ENCODE measurements at places on chromosomes 1 and 21. TPM values are rescaled to one million over a fixed set of nuclear protein-coding genes. Genes with fewer than 3 reads are reported as not detected.

DNA sequence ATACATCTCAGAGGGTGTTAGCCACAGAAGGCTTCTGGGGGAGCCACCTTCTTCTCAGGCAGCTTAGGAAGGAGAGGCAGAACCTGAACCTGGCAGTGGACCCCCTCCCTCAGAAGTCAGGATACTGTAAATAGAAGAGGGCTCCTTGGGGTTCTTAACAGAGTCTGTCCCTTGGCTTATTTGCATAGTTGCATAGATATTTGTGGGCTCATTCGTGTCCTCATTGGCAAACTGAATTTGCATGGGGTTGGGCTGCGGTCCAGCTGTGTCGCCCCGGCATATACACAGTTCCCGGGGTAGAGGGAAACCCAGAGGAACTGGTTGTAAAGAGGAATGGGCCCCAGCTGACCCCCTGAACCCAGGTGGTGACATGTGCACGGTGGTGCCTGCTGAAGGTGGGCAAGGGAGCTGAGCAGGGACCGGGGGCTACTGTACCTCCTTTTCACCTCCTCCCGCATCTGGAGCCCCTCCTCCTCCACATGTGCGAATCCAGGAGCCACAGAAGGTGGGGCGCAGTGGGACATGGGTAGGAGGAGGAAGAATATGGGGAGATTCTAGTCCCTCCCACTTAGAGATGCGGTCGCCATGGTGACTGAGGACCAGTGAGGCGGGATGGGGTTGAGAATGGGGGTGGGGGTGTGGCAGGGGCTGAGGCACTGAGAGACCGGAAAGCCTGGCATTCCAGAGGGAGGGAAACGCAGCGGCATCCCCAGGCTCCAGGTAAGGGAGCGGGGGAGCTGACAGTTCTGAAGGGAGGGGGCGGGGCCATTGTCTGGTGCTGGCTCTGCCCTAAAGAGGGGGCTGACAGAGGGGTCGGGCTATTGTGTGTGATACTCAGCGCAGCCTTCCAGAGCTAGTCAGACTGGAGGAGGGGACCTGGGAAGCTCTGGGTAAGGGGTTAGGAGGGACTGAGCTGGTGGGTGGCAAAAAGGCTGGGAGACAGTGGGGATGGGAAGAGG lies 3.7 kb upstream of the SEMA4A start:
- peak overlapping the region; percentile 43 for H3K4me3 ChIP-seq
- DNase-seq, result no peak
- no peak overlapping the region for H3K27ac ChIP-seq
- H3K36me3 ChIP-seq, result no peaks in the 10 kb centered on the region

DNA sequence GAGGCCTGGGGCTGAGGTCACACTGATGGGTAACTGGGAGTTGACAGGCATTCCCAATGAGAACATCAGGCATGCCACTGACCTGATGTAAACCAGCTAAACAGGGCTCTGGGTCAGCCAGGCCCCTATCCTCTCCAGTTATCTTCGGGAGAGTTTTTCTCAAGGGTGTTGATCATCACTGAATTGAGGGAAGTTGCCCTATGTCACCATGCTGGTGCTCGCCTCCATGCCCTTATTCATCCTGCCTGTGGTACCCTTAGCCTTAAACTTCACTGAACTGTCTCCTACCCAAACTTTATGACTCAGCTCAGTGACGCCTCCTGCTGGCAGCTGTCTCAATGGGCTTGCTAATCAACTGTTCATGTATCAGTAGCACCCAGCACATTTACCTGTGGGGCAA lies 80.7 kb upstream of the TNR start:
- no peak overlapping the region for H3K4me3 ChIP-seq
- DNase-seq, result peak; percentile 48

CD53 gene
- total RNA-seq, result not detected

DNA sequence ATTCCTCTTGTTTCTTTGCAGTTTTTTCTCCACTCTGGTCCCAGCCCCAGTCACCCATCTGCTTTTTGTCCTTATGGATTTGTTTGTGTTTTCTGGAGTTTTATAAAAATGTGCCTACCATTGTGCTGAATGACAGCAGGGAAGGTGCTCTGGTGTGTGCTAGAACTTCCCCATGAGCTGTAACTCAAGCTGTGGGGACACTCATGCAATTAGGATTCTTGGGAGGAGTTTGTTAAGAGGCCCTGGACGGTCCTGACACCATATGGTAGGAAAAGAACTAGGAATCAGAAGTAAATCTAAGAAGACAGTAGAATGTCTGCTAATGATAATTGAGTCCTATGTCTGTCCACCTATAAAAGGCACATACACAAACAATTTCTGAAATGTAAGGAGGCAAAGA lies 27.4 kb downstream of the URB2 start:
- H3K4me1 ChIP-seq, result no peaks in the 10 kb centered on the region
- H3K4me3 ChIP-seq, result no peak overlapping the region
- H3K36me3 ChIP-seq, result no peaks in the 10 kb centered on the region
- no peak overlapping the region for H3K27ac ChIP-seq

C1orf87 gene
- not detected for total RNA-seq

- DNase-seq, result no peak
- H3K4me3 ChIP-seq, result peak overlapping the region; percentile 39
- H3K27ac ChIP-seq, result peak overlapping the region; percentile 86
- H3K4me1 ChIP-seq, result peaks cover 42% of the 10 kb centered on the region
These were observed 206.2 kb upstream of the RRP15 start for GRCh38 chr1:218078916-218079315.

LAMB3 gene
- total RNA-seq, result 0.54 TPM

DNA sequence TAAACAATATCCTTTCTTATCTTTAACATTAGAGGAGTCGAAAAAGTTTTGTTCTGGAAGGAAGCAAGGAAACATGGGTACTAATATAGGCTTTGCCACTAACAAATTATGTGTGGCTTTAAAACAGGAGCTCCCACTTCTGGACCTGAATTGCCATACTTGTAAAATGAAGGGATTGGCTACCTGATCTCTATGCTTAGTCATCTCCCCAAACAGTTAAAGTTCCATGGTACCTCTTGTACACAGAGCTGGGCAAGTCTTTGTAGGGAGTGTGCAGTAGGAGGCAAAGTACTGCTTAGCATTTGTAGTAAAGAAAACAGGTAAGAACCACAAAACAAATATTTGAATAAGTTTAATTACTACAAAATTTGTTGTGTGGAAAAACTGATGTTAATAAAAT lies 81.3 kb downstream of the MAST2 start:
- H3K27ac ChIP-seq, result no peak overlapping the region
- H3K4me3 ChIP-seq, result no peak overlapping the region
- no peaks in the 10 kb centered on the region for H3K4me1 ChIP-seq
- H3K36me3 ChIP-seq, result no peaks in the 10 kb centered on the region

- H3K27ac ChIP-seq, result peak overlapping the region; percentile 100
- H3K4me3 ChIP-seq, result peak overlapping the region; percentile 97
- peak; percentile 87 for DNase-seq
- H3K4me1 ChIP-seq, result peaks cover 9% of the 10 kb centered on the region
These were observed 655 bp downstream of the USF1 start for GRCh38 chr1:161044908-161045735.

DNA sequence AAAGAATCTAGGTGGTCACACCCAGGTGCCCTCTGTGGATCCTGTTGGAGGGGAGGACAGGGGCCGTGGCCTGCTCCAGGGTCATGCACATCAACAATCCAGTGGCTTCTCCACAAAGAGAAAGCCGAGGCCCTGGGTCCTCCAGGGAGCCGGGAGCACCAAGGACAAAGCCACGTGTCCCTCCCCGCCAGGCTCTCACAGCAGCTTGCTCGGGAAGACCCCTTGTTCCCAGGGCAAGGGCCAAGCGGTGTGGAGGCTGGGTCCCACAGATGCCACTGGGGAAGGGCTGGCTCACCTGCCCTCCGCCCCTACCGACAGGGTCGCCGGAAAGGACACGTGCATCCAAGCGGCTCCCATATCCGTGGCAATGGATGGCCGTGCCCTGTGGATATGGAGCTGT lies 192.9 kb upstream of the VAMP3 start:
- no peak overlapping the region for H3K4me3 ChIP-seq
- H3K36me3 ChIP-seq, result no peaks in the 10 kb centered on the region
- no peaks in the 10 kb centered on the region for H3K4me1 ChIP-seq
- no peak for DNase-seq
- H3K27me3 ChIP-seq, result peaks cover 4% of the 10 kb centered on the region
- H3K27ac ChIP-seq, result no peak overlapping the region

GRCh38 chr1:72101840-72102632 lies 180.3 kb downstream of the NEGR1 start:
- H3K27ac ChIP-seq, result no peak overlapping the region
- H3K4me3 ChIP-seq, result no peak overlapping the region
- DNase-seq, result no peak
- no peaks in the 10 kb centered on the region for H3K4me1 ChIP-seq
- H3K36me3 ChIP-seq, result no peaks in the 10 kb centered on the region

GRCh38 chr1:94986783-94987182 lies 59.9 kb upstream of the CNN3 start:
- H3K27ac ChIP-seq, result no peak overlapping the region
- peaks cover 3% of the 10 kb centered on the region for H3K27me3 ChIP-seq
- peaks cover 5% of the 10 kb centered on the region for H3K4me1 ChIP-seq
- no peak overlapping the region for H3K4me3 ChIP-seq
- H3K36me3 ChIP-seq, result no peaks in the 10 kb centered on the region
- DNase-seq, result no peak

- no peaks in the 10 kb centered on the region for H3K36me3 ChIP-seq
- DNase-seq, result no peak
- H3K4me1 ChIP-seq, result no peaks in the 10 kb centered on the region
- H3K27me3 ChIP-seq, result no peaks in the 10 kb centered on the region
- no peak overlapping the region for H3K4me3 ChIP-seq
- H3K27ac ChIP-seq, result no peak overlapping the region
These were observed 52.8 kb upstream of the EDARADD start for GRCh38 chr1:236341298-236341697.

- H3K27ac ChIP-seq, result no peak overlapping the region
- no peaks in the 10 kb centered on the region for H3K27me3 ChIP-seq
- no peak for DNase-seq
- no peaks in the 10 kb centered on the region for H3K4me1 ChIP-seq
These were observed 2.0 kb upstream of the OR14I1 start for GRCh38 chr1:248704606-248705005.

- peak; percentile 34 for DNase-seq
- H3K4me1 ChIP-seq, result peaks cover 16% of the 10 kb centered on the region
- H3K36me3 ChIP-seq, result peaks cover 4% of the 10 kb centered on the region
- H3K4me3 ChIP-seq, result peak overlapping the region; percentile 49
- H3K27ac ChIP-seq, result peak overlapping the region; percentile 84
- H3K27me3 ChIP-seq, result peaks cover 8% of the 10 kb centered on the region
These were observed 40.7 kb upstream of the BCAR3 start for GRCh38 chr1:93722081-93723031.

GRCh38 chr1:89911191-89911991 lies 83.5 kb upstream of the ZNF326 start:
- no peak overlapping the region for H3K27ac ChIP-seq
- no peaks in the 10 kb centered on the region for H3K36me3 ChIP-seq
- DNase-seq, result no peak
- no peak overlapping the region for H3K4me3 ChIP-seq
- H3K4me1 ChIP-seq, result peaks cover 36% of the 10 kb centered on the region

- H3K27me3 ChIP-seq, result peaks cover 12% of the 10 kb centered on the region
- peak within 1 kb of the TSS; percentile 59 for H3K27ac ChIP-seq
- H3K4me1 ChIP-seq, result peaks cover 37% of the 10 kb centered on the region
- DNase-seq, result peak; percentile 79
- peak within 1 kb of the TSS; percentile 78 for H3K4me3 ChIP-seq
These were observed at the start of gene SPSB1 for GRCh38 chr1:9292361-9293240. TSS of gene SPSB1 (plus strand) at chr1:9292894. CDS start at chr1:9355892, 62,998 bp downstream.

DNA sequence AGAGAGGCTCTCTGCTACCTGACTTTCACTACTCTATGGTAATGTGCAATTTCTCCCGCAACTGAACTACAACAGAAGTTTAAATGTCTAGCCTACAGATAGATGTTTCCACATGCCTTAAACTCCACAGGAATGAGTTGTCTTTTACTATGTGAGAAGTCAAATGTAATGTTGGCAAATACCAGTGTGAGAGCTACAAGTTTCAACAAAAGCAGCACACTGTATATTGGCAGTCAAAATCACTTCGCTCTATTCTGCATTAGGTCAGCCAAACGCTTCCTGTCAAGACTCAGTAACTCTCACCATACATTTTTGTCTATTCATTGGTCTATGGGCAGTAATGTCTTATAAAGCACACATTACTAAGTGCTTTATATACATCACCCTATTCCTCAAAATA lies 41.9 kb downstream of the LUZP1 start:
- H3K4me3 ChIP-seq, result no peak overlapping the region
- DNase-seq, result no peak
- H3K4me1 ChIP-seq, result peaks cover 10% of the 10 kb centered on the region
- H3K27ac ChIP-seq, result no peak overlapping the region
- H3K27me3 ChIP-seq, result no peaks in the 10 kb centered on the region
- no peaks in the 10 kb centered on the region for H3K36me3 ChIP-seq

GRCh38 chr1:185808631-185809030 lies 74.4 kb downstream of the HMCN1 start:
- H3K27me3 ChIP-seq, result no peaks in the 10 kb centered on the region
- H3K4me1 ChIP-seq, result no peaks in the 10 kb centered on the region
- DNase-seq, result no peak

SSX2IP gene
- 16.0 TPM for total RNA-seq

- DNase-seq, result no peak
- peaks cover 10% of the 10 kb centered on the region for H3K27me3 ChIP-seq
- peak overlapping the region; percentile 80 for H3K4me3 ChIP-seq
These were observed 860 bp downstream of the TMEM63A start for GRCh38 chr1:225881081-225881958.

DNA sequence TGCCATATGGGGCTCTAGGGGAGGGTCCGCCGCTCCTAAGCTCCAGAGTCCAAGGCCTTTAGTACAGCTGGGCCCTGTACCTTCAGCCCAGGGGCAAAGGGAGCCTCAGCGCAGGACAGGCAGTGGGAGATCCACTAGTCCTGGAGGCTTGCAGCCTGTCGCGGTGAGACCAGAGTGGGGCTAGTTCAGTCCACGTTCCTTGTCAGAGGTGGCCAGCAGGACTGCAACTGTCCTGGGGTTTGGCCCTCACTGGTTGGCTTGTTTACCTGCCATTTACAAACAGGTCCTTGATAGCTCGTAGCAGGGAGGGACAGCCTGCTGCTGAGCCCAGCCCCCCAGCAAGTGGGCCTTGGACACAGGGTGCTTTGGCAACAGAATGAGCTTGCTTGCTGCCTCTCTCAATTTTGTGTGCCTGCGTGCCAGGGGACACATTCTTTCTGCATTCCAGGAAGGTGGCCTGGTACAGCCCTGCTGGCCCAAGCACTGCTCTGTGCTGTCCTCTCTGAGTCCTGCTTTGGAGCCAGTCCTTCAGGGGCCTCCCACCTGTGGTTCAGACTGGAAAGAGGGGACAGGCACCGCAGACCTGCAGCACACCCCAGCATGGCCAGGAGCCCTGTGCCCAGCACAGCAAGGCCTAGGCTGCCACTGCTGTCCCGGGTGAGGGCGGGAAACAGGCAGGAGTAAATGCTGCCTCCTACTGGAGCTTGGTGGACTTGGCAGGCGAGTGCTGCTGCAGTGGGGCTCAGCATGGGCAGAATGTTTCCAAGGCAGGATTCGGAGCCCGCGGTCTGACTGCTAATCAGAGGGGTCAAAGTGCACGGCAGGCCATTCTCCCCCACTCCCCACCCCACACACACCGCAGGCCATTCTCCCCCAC lies 15.2 kb downstream of the H6PD start:
- H3K27me3 ChIP-seq, result peaks cover 5% of the 10 kb centered on the region
- no peak overlapping the region for H3K4me3 ChIP-seq
- H3K4me1 ChIP-seq, result peaks cover 26% of the 10 kb centered on the region
- H3K36me3 ChIP-seq, result no peaks in the 10 kb centered on the region

PKP1 gene
- not detected for total RNA-seq

GRCh38 chr1:2159124-2159523 lies 35.4 kb downstream of the FAAP20 start:
- no peak for DNase-seq
- H3K27me3 ChIP-seq, result peaks cover 11% of the 10 kb centered on the region
- H3K4me3 ChIP-seq, result no peak overlapping the region
- no peak overlapping the region for H3K27ac ChIP-seq
- peaks cover 18% of the 10 kb centered on the region for H3K36me3 ChIP-seq
- peaks cover 15% of the 10 kb centered on the region for H3K4me1 ChIP-seq

GRCh38 chr1:41884256-41885230 lies 34.2 kb downstream of the HIVEP3 start:
- H3K4me3 ChIP-seq, result no peak overlapping the region
- no peak for DNase-seq
- H3K36me3 ChIP-seq, result no peaks in the 10 kb centered on the region
- peaks cover 10% of the 10 kb centered on the region for H3K4me1 ChIP-seq
- no peak overlapping the region for H3K27ac ChIP-seq

All from glutamatergic neuron (in vitro differentiated cells).